ENCODE measurements at places on chromosomes 6 and 20.
A peak's percentile ranks its signal among the peaks of the same experiment; 100 is the strongest.

GRCh38 chr6:122790423-122791309 is 1.6 kb downstream of the SMPDL3A start:
- no peak for DNase-seq

DNA sequence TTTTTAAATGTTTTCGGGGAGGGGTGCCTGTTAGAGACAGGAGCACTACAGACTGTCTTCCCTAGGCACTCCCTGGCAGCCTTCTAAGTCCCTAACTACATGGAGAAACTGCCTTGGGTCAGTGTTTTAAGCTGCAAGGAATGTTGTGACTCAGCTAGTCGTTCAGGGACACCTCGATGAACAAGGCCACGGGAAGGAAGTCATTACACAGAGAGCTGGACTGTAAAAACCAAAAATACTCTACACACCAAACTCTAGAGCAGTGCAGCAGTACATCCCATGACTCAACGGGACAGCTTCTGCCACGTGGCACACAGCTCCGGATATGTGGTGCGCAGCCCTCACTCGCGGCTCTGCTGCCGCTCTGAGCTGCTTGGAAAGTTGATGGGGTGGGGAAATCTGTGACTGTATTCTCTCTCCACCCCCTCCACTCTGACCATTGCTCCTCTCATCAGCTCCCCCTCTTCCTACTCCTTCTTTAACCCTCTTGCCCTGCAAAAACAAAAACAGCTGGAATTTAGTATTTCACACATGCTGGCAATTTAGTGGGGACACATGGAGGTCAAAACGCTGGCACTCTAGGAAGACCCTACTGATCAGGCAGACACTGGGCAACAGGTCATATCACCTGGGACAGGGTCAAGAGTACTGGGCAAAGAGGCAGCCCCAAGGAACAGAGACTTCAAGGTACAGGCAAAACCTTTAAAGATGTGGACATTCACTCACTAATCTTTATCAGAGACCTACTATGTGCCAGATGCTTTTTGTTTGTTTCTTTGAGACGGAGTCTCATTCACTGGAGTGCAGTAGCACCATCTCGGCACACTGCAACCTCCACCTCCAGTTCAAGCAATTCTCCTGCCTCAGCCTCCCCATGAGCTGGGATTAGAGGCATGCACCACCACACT is 10.9 kb upstream of the LPIN3 start:
- DNase-seq, result peak; percentile 95

- no peak for DNase-seq
These were observed 71.0 kb upstream of the CD83 start for GRCh38 chr6:14046476-14047068.

GRCh38 chr6:156697225-156697830 is 79.8 kb upstream of the ARID1B start:
- DNase-seq, result no peak

DNA sequence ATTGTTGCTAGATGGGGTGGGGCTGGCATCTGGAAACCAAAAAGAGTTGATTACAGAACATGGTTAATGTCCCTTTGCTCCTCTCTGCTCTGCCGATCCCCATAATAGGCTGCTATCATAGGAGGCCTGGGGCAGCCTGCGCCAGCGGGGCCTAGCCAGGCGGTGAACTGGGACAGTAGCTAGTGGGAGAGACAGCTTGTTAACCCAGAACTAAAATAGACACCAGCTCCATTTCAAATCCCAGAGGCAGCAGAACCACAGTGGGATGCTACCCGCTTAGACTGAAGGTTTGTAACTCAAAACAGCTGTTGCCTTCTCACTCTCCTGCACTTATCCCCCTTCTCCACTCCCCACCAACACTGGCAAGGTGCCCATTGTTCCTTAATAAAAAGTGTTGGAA is 98.5 kb downstream of the SSR1 start:
- DNase-seq, result no peak

- no peak for DNase-seq
These were observed 17.5 kb upstream of the SYNCRIP start for GRCh38 chr6:85660181-85660611.

DNA sequence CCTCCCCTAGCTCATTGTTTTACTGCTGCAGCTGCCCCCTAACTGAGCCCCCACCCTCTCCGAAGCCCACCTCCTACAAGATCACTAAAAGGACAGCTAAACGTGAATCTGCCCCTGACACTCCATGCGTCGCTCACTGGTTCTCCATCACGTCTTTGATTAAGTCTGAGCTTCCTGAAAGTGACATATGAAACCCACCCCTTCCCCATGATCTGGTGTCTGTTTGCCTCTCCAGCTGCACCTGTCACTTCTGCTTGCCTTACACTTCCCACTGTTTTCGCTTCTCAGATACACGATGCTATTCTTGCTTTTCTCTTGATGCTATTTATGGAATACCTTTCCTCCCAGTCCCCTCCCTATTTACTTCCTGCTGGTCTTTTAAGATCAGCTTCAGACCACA is 8.0 kb upstream of the PERP start:
- no peak for DNase-seq

GRCh38 chr6:53343092-53343491 is 5.7 kb downstream of the ELOVL5 start:
- no peak for DNase-seq

DNA sequence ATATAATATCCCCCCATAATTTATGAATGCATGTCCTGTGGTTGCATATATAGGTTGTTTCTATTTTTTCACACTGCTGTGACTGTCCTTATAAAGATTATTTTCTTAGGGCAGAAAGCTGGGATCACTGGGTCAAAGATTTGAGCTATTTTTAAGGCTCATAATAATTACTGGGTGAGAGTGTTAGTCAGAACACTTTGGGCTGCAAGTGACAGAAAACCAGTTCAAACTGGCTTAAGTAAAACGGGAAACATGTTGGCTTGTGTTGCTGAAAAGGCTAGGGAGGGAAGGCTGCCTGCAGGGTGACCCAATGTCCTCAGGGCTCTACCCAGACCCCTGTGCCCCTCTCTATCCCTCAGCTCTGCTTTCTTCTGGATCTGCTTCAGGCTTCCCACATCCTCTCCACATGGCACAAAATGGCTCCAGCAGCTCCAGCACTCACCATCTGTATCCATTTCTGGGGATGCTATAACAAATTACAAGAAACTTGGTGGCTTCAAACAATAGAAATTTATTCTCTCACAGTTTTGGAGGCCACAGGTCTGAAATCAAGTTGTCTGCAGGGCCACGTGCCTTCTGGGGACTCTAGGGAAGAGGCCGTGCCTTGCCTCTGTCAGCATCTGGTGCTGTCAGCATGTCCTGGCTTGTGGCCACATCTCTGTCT is 33.1 kb upstream of the MLN start:
- DNase-seq, result no peak

- DNase-seq, result no peak
These were observed 18.1 kb downstream of the UQCC2 start for GRCh38 chr6:33693186-33694105.

DNA sequence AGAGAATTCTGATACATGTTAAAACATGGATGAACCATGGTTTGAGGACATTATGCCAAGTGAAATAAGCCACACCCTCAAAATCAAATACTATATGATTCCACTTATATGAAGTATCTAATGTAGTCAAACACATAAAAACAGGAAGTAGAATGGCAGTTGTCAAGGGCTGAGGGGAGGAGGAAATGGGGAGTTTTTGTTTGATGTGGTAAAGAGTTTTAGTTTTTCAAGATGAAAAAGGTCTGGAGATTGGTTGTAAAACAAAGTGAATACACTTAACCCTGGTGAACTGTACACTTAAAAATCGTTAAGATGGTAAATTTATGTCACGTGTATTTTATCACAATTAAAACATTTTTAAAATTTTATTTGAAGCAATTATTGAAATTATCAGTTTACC is 127.4 kb upstream of the GRIK2 start:
- no peak for DNase-seq

GRCh38 chr20:48530957-48531356 is 296.8 kb downstream of the PREX1 start:
- no peak for DNase-seq

GRCh38 chr20:56715902-56716519 is 86.9 kb downstream of the TFAP2C start:
- DNase-seq, result no peak

- DNase-seq, result no peak
These were observed 8.4 kb downstream of the SLC35D3 start for GRCh38 chr6:136930528-136930927.

DNA sequence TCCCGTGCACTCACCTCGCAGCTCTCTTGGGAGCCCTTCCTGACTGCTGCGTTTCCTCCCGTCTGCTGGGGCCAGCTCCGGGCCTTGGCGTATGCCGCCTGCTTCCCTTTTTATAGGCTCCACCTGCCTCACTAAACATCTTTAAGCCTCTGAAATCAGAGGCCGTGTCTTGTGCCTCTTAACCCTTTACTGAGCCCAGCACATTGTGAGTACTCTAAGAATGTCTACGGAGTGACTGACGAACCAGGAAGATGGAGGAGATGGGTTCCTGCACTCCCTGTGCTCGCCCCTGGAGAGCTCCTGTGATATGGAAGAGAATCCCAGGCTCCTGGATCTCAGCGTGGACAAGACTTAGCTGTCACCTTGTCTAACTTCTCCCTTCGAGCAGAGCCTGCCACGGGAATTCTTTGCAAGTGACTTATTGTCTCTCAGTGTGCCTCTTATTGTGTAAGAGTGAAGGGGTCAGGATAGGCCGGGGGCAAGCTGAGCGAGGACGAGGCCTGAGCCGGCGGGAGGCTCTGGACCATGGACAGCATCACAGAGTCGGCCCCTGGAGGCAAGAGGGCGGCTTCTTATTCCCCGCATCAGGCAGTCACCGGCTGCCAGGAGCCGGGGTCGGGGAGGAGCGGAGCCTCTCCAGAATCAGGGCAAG is 70.9 kb upstream of the CCDC167 start:
- DNase-seq, result no peak

GRCh38 chr6:154039231-154039842 is at the start of gene OPRM1:
Gene OPRM1, plus strand, starts transcription at chr6:154039240. Its CDS starts 305 bp downstream, at chr6:154039545.
- DNase-seq, result peak; percentile 31

- DNase-seq, result peak; percentile 72
These were observed 71.4 kb upstream of the TULP1 start for GRCh38 chr6:35583893-35584688.

- DNase-seq, result no peak
These were observed 70.9 kb downstream of the SYNE1 start for GRCh38 chr6:152566103-152566875.

GRCh38 chr6:28587746-28588075 is 62.0 kb downstream of the GPX5 start:
- no peak for DNase-seq

GRCh38 chr6:3217286-3217685 is 10.2 kb downstream of the TUBB2B start:
- DNase-seq, result no peak

GRCh38 chr6:94005835-94006234 is 586.5 kb upstream of the EPHA7 start:
- no peak for DNase-seq

- no peak for DNase-seq
These were observed 11.3 kb downstream of the DIDO1 start for GRCh38 chr20:62914970-62915457.

- no peak for DNase-seq
These were observed 22.4 kb upstream of the TMEM217 start for GRCh38 chr6:37280162-37280887.

- DNase-seq, result no peak
These were observed 24.4 kb downstream of the MARCKS start for GRCh38 chr6:113881478-113881980.

- no peak for DNase-seq
These were observed 479.7 kb downstream of the TBC1D32 start for GRCh38 chr6:120854583-120854982.

DNA sequence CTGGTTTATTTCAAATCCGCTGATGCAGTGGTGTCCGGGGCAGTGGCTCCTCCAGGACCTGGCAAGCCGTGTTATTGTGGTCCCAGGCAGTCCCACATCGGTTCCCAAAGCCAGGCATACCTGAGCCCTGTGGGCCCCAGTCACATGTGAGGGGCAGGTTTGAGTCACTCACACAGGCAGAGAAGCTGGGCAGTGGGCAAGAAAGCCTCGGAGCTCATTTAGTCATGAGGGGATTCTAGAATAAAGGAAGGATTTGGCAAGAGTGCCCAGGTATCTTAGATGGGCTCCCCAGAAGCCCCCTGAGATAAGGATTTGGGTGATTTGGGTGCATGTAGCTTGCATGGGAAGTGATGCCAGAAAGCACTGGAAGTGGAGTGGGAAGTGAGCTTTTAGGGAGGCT is 37.3 kb downstream of the SYNDIG1 start:
- DNase-seq, result no peak

- DNase-seq, result no peak
These were observed 18.9 kb upstream of the HLA-DOA start for GRCh38 chr6:33028220-33028849.

GRCh38 chr6:133635447-133635846 is 253.5 kb upstream of the TCF21 start:
- DNase-seq, result no peak

- DNase-seq, result no peak
These were observed 13.4 kb downstream of the EPB41L2 start for GRCh38 chr6:131049608-131050007.

DNA sequence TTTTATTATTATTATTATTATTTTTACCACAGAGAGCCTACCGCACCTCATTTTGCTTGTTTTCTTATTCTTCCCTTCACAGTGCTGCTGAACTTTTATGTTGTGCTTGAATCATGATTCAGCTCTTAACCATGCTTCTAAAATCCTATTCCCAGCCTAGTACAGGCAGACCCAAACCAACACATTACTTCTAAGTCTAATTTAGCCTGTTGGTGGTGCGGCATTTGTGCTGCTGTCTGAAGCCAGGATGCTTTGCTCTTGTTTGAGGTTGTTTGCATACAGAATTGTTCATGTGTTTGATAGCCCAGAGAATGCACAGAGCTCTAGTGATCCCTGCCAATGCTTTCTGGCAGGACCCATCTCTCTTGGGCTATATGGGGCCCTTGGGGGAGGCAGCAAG is 213.5 kb upstream of the KCNG1 start:
- no peak for DNase-seq

DNA sequence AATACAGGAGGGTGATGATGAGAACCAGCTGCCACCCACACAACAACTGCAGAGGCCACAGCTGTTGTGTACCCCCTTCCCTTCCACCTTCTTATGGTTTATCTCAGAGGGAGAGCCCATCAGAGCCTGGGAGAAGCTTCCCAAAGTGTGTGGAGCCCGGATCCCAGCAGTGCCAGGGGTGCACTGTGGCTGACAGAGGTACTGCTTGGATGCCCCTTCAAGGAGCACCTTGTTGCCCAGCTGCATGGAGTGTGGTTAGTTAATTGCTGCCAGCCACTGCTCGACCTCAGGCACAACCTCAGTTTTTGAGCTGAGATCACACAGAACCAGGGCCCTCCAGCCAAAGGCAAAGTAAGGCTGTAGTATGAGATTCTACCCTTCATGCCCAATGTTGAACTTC is 13.0 kb downstream of the PI3 start:
- DNase-seq, result no peak

DNA sequence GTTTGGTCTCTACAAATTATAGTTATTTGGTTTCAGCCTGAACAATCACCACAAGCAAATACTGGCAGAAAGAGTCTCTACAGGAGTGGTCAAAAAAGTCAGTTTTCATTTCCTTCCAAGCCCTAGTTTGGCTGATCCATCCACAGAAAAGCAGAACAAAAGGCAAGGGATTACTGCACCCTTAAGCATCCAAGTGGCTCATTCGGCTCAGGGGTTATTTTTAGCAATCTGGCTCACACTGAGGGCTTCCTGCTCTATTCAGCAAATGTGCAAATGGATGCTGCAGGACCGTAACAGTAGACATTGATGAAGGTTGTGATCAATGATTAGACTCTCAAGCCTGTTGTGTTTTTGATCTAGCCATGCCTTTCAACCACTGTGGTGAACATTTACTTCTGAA is 62.2 kb upstream of the FABP7 start:
- no peak for DNase-seq
